CD8-positive, alpha-beta memory T cell (primary cell): ENCODE measurements at places on chromosomes 5 and 9. TPM values are rescaled to one million over a fixed set of nuclear protein-coding genes. Genes with fewer than 3 reads are reported as not detected.

GRCh38 chr5:133947431-133947841 lies 21.0 kb downstream of the C5orf15 start:
- no peak for DNase-seq
- H3K4me3 ChIP-seq: no peak overlapping the region
- H3K27me3 ChIP-seq: no peaks in the 10 kb centered on the region
- no peaks in the 10 kb centered on the region for H3K36me3 ChIP-seq
- no peaks in the 10 kb centered on the region for H3K4me1 ChIP-seq

- H3K36me3 ChIP-seq: no peaks in the 10 kb centered on the region
- peaks cover 11% of the 10 kb centered on the region for H3K4me1 ChIP-seq
- DNase-seq: no peak
- no peaks in the 10 kb centered on the region for H3K27me3 ChIP-seq
- no peak overlapping the region for H3K27ac ChIP-seq
These were observed 63.3 kb downstream of the CARTPT start for GRCh38 chr5:71782393-71782770.

The CCDC69 gene
- 134 TPM for polyA plus RNA-seq

The FOXI1 gene
- polyA plus RNA-seq: not detected

- no peak overlapping the region for H3K4me3 ChIP-seq
- H3K27me3 ChIP-seq: peaks cover 5% of the 10 kb centered on the region
- H3K27ac ChIP-seq: no peak overlapping the region
- no peak for DNase-seq
- H3K36me3 ChIP-seq: no peaks in the 10 kb centered on the region
These were observed 37.2 kb downstream of the GOLM1 start for GRCh38 chr9:86061972-86062739.

GRCh38 chr5:177471610-177472356 lies 1.7 kb downstream of the DBN1 start:
- H3K4me1 ChIP-seq: peaks cover 30% of the 10 kb centered on the region
- no peaks in the 10 kb centered on the region for H3K27me3 ChIP-seq
- no peak overlapping the region for H3K27ac ChIP-seq
